ENCODE measurements at places on chromosomes 5 and 9.
A peak's percentile ranks its signal among the peaks of the same experiment; 100 is the strongest.

DNA sequence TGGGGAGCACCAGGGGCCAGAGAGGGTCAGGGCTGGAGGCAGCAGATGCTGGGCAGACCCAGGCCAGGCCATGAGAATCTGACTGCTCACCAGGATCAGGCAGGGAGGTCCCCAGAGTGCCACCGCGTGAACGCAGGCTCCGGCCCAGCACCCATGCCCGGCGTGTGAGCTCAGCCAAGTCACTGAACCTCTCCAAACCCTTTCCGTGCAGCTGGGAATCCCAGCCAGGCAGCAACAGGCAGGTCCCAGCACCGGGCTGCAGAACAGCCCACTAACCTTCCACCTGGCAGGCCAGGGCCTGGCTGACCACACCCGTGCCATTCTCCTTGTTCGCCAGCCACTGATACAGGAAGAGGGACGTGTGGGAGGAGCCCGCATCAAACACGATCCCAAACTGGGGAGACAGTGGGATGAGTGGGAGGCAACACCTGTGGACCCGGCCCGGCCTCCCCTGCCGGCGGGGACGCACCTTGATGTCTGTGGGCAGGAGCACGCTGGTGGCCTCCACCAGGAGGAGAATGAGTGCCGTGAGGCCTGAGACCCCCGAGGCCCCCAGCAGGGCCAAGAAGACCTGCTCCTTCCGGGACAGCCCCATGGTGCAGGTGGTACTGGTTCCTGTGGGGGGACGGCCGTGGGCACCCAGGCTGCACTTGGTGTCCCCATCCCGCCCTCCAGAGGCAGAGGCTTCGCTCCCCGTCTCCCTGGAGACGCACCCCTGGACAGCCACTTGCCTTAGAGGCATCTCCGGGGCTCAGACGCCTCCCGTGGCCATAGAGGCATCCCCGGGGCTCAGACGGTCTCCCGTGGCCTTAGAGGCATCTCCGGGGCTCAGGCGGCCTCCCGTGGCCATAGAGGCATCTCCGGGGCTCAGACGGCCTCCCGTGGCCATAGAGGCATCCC, 3.2 kb downstream of the ENTPD8 start:
- no peak for DNase-seq

DNA sequence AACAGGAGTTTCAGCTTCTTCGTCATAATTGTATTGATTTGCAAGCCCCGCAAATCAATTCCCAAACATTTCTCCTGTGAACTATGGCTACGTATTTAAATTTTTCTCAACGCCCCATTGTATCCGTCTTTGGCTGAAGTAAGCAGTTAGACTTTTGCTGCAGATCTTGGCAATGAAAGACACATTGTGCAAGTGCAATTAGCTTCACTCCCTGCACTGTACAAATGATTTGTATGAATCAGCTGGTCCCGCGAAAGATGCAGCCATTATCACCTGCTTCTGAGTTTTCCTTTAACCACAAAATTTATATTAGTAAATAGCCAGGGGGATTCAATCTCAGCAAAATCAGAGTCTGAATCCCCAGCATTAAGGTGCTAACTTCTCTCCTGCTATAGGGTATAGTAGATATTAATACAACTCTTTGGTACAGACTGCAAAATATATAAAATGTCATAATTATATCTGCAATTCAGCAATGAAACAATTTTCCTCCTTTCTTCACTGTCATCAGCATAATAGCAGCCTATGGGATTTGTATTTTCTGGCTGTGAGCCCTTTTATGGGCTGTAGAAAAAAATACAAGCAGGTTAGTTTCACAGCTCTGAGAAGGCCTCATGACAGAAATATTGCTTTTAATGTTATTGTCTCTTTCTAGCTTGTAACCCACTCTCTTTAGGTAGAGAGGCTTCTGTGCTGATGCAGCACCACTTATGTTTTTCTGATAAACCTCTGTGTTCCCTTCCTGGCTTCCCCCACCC, 68.4 kb upstream of the SMARCA2 start:
- no peak for DNase-seq

- DNase-seq = no peak
Observed at GRCh38 chr5:116881921-116882531, 307.4 kb upstream of the SEMA6A start.

- no peak for DNase-seq
Observed at GRCh38 chr5:138737494-138738265, 15.5 kb upstream of the CTNNA1 start.

- no peak for DNase-seq
Observed at GRCh38 chr5:107739661-107740060, 68.9 kb upstream of the EFNA5 start.

DNA sequence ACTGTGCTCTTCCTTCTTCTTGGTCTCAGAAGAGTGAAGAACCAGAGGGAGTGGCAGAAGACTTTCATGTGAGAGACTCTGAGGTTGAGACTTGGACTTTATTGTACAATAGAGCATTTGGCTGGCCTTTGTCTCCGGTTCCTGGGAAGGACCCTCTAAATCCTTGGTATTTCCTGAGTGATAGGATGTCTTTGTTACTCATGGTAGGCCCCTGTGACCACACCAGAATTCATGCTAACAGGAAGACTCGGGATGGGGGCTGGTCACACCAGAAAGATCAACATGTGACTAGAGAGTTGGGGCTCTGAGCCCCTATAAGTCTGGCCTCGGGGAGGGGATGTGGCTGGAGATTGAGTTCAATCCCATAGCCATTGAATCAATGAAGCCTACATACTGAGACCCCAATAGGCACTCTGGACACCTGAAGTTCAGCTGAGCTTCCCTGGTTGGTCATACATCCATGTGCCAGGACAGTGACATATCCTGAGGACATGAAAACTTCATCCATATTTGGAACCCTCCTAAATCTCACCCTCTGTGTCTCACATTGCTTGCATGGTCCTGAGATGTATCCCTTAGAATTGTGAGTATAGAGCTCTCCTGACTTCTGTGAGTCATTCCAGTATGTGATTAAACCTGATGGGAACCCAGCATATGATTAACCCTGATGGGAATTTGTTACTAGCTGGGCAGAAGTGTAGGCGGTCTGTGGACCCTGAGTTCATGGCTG, 201.7 kb downstream of the GADD45G start:
- no peak for DNase-seq

DNA sequence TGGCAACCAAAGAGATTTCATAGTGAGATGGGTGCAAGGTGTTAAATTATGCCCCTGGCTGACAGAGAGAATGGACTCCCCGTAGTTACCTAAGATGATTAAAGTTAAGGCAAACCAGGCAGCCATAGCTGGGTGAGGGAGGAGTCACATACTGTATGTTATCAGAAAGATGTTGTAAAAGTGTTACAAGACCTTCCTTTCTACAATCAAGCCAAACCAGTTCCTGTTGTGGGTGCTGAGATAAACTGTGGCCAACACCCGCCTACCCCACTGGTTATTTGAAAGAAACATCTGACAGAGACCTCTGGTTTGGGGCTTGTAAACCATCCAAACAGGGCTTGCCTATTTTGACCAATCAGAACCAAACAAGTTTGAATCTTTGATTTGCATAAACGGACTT, 684.7 kb upstream of the NUDT12 start:
- DNase-seq = no peak

DNA sequence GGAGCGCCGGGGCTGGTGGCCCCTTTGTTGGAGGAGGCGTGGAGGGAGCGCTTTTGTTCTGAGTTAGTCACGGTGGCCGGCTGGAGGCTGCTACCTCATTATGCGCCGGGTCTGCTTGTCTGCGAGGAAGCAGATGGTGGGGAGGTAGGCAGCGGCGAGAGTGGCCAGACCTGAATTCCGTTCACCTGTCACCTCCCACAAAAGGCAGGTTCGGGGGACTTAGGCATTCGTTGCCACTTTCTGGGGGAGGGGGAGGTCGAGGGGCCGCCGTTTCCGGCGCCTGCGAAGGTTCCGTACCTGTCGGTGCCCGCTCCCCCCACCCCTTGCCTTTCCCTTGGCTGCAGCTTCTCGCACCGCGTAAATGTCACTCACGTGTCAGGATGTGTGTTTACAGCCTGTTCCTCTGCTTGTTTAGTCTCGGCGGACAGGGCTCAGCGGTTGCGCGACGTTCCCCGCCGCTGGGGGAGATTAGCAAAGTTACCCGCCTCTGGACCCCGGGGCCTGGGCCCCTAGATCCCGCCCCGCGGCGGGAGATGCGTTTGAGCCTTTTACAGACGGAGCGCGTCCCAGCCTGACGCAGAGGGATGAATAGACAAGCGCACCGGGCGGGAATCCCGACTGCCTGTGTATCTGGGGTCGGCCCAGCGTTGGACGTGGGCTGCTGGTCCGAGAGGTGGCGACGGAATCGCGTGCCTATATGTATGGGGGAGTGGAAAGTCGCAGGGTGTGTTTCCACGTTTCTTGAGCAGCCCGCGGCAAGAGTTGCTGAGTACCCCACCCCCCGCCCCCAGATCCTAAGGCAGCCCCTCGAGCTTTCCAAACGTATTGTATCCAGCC, 2.7 kb upstream of the LHX2 start:
- no peak for DNase-seq

GRCh38 chr9:137088121-137088520, 1.3 kb downstream of the MAN1B1 start:
- DNase-seq = no peak

DNA sequence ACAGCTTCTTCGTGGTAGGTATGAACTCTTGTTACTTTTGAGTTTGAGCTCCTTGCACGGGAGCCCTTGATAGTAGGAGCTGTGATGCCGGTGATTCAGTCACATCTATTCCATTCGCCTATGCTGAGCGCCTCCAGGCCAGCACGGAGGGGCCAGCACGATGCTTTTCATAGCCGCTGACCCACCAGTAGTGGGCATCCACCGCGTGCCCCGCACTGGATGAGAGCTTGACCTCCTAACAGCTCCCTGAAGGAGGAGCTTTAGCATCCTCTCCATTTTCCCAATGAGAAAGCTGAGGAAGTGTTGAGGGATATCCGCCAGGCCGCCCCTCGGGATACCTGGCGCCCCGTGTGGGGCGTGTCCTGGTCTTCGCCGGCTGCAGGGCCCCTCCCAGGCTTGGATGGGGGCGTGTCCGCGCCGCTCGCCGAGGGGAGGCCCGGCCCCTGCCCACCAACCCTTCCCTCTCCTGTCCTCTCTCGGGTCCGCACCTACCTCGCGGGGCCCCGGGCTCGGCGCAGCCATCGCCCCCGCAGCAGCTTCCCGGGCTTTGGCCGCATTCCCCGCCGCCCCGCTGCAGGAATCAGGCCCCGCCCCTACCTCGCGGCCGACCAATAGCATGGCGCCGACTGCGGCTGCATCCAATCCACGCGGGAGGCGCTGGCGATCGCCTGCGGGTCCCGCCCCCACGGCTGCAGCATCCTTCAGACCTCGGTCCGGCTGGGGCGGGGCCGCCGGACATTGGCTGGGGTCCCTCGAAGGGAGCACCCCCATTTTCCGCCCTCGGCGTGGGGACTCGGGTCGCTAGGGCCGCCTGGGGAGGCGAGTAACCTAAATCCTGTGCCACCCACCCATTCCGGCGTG, at the start of gene PIP5KL1:
TSS of gene PIP5KL1 (minus strand) at position 547 of the 861 bp plus-strand sequence. CDS start at position 522, 25 bp downstream.
- DNase-seq = peak; percentile 91

DNA sequence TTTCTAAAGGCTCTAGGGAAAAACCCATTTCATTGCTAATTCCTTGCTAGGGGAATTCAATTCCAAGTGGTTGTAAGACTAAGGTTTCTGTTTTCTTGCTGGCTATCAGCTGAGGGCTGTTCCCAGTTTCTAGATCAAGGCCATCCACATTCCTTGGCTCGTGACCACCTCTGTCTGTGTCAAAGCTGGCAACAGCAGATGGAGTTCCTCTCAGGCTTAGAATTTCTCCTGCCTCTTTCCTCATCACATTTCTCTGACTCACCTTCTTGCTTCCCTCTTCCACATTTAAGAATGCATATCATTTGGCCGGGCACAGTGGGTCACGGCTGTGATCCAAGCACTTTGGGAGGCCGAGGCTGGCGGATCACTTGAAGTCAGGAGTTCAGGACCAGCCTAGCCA, 19.0 kb downstream of the DAB2IP start:
- DNase-seq = no peak

DNA sequence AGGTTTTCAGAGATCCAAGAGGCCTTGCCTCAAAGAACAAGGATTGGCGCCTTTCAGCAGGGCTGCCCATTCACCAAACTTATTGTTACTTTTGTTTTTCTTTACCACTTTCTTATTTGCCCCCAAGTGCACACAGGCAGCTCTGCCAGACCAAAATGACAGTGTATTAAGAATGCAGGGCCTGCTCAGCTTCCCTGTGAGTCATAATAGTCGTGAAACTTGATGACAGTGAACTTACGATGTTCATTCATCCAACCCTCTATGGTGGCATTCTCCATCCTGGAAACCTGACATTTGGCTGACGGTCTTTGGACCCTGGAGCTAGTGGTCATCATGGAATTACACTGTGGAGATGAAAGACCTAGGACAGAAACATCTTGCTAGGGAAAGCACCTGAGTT, 44.3 kb downstream of the UBE2QL1 start:
- DNase-seq = no peak

DNA sequence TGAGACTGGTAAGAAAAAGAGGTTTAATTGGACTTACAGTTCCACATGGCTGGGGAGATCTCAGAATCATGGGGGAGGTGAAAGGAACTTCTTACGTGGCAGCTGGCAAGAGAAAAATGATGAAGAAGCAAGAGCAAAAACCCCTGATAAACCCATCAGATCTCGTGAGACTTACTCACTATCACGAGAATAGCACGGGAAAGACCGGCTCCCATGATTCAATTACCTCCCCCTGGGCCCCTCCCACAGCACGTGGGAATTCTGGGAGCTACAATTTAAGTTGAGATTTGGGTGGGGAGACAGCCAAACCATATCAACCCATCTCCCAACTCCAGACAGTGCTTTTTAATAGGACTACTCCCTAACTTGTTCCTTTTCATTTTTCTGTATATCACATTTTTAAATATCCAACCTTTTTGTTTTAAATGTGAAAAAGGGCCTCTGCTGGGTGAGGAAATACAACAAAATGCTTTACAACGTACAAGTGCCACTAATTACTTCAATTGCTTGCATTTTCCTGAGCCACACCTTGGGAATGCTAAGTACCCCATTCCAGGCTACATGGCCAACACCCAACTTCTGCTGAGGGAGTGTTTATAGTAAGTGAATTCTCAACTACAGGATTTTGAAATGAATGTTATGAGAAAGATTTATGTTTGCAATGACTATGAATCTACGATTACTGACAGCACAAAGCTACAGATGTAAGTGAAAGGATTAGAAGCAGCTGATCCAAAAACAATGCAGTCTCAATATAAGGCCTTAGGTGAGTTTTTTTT, 294.1 kb upstream of the CD180 start:
- no peak for DNase-seq

DNA sequence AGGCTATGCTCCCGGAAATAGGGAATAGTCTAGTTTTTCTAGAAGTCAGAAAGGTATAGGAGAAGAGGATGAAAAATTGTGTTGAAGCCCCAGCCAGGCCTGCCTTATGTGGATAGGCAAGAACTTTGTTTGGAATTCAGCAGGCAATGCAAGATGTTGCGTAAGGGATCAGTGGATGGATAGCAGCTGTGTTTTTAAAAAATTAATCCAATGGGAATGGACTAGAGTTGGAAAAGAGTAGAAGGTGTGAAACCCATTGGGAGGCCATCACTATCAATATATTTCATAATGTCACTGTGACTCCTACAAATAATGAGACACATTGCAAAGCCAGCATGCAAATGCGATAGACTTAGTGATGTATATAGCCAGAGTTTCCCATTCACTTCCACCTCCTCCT, 281.9 kb downstream of the MARCHF11 start:
- no peak for DNase-seq

All from RPMI8226 (cell line).